ENCODE measurements at places on chromosomes 6 and 20.

DNA sequence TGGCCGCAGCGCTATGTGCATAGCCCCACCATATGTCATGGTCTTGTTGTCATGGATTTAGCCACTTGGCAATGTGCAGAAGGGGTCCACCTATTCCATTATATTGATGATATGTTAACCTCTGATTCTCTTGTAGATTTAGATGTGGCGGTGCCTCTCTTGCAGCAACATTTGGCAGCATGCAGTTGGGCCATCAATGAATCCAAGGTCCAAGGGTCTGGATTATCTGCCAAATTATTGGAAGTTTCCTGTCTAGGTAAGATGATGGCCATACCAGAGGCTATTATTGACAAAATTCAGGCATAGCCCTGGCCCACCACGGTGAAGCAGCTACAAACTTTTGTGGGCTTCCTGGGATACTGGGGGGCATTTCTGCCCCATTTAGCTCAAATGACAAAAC lies 31.4 kb downstream of the HDDC2 start:
- no peak for DNase-seq

- DNase-seq = peak; percentile 4
These were observed 67.0 kb downstream of the TNFRSF21 start for GRCh38 chr6:47242483-47243386.

DNA sequence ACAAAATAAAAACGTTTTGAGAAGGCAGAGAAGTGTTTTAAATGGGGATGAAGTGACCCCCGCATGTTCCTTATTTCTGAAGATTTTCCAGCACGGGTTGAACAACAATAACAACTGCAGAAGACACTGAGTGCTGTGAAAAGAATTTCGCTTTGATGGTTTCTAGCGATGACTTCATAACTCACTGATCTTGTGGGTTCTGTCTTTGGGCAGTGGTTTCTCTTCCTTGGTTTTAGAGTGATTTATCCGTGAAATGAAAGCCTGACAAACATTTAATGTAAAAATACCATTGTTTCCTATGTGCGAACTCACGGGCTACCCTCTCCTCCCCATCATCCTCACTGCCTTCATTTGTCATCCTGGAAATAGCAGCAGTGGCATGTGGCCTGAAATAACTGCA lies 793.9 kb downstream of the QKI start:
- DNase-seq = no peak

GRCh38 chr6:65776332-65776731 lies 69.3 kb upstream of the EYS start:
- DNase-seq = no peak

- DNase-seq = no peak
These were observed 802.9 kb downstream of the MAFB start for GRCh38 chr20:39885975-39886649.

GRCh38 chr6:52333840-52334200 lies 28.1 kb upstream of the PAQR8 start:
- DNase-seq = no peak

GRCh38 chr6:26195924-26196845 lies 109.0 kb downstream of the HFE start:
- no peak for DNase-seq

DNA sequence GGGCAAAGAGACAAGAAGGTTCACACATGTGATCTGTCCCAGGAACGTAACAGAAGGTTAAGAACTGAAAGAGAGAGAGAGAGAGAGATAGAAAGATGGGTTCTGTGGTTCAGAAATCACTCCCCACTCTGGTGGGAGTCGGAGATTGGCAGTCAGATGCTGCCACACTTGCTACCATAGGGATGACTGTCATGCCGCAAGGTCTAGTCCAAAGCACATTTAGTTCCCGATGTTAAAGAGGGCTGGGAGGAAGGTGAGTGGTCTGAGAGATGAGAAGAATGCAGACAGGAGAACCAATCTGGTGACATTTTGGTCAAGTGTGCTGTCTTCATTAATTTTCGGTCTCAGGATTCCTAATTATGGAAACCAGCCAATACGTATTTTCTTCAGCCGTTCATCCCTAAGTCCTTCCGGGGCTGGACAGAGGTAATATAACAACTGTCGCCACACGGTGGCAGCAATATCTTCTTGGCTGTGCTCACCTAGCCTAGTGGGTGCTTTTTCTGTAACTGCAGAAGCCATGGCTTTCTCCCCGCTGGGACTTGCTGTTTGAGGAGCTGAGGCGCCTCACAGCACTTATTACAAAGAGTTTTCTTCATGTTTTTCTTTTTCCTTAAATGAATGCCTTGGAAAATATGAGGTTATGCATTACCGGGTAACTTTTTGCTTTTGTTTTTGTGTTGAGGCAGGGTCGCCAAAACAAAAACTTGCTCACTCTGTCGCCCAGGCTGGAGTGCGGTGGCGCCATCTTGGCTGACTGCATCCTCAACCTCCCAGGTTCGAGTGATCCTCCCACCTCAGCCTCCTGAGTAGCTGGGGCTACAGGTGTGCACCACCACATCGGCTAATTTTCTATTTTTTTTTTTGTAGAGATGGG lies 46.0 kb downstream of the SLC35D3 start:
- peak; percentile 35 for DNase-seq

DNA sequence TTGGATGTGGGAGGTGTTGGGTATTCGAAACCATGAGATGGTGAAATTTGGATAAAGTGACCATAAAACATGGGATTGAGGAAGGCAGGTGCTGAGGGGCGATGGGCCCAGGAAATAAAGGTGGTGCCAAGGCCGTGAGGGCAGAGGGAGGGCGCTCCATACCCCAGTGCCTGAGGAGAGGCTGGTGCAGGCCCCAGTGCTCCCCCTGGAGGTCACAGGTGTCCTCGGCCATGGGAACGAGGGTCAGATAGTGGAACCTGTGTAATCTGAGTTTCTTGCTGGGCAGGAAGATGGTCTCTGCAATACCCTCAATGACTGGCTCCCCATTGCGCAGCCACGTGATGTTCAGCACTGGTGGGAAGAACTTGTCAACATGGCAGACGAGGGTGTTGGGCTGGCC lies 16.2 kb downstream of the HLA-DPB1 start:
- no peak for DNase-seq

GRCh38 chr6:98775205-98775604 lies 59.2 kb upstream of the POU3F2 start:
- DNase-seq = no peak

DNA sequence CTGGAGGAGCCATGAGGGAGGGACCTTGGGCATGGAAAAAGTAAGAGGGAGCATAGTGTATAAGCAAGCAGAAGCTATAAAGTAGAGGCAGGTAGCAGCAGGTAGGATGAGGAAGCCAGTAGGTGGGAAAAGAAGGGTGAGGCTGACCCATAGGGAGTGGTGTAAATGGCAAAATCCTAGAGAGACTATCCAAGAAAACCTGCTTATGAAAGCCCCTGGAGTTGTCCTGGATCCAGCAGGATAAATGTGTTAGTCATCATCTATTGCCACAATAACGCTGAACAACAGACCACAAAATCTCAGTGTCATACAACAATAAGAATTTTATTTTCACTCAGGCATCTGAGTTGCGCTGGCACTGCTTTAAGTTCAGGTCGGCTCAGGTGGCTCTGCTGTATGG lies 30.2 kb downstream of the CHD6 start:
- DNase-seq = no peak

- DNase-seq = peak; percentile 29
These were observed at the start of gene RRP36 for GRCh38 chr6:43021270-43022047. Gene RRP36, plus strand, starts transcription at chr6:43021623. Its CDS starts 32 bp downstream, at chr6:43021655.

- DNase-seq = no peak
These were observed 4.9 kb upstream of the DLL1 start for GRCh38 chr6:170295510-170296422.

GRCh38 chr20:49037962-49038387 lies 8.1 kb upstream of the CSE1L start:
- DNase-seq = no peak

DNA sequence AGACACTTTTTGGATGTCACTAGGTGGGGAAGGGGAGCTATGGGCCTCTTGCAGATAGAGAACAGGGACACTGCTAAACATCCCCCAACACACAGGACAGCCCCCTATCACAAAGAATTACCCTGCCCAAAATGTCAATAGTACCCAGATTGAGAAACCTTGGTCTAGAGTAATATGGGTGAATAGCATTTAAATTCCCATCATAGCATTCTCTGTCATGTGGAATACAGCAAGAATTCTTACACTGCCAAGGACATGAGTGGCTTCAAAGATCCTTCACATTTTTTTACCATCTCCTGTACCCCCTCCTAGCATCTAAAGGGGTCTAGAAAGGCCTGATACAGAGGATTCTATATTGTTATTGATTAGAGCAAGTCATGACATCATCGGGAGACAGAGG lies 83.1 kb upstream of the SSTR4 start:
- no peak for DNase-seq

- no peak for DNase-seq
These were observed 480.0 kb upstream of the JAG1 start for GRCh38 chr20:11153819-11154218.

- DNase-seq = no peak
These were observed 29.7 kb downstream of the AKAP12 start for GRCh38 chr6:151269321-151269995.

- no peak for DNase-seq
These were observed 67.1 kb downstream of the EDN1 start for GRCh38 chr6:12356983-12357972.

DNA sequence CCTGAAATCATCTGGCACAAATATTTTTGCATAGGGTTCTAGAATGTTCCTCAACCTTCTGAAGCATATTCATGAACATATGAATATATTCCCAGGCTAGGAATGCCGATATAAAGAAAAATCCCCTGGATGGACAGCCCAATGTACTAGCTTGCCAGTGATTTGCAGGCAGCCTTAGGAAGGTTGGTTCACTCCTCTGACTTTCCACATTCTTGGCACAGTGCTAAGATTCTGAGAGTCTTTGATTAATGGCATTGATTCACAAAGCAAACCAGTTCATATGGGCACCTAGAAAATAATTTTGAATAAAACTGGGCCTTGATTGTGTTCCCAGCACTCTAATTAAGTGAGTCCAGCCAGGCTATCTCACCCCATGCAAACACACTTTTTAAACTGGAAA lies 56.9 kb upstream of the ENPP4 start:
- DNase-seq = no peak

- DNase-seq = no peak
These were observed 481.1 kb downstream of the BMP2 start for GRCh38 chr20:7248281-7249201.

DNA sequence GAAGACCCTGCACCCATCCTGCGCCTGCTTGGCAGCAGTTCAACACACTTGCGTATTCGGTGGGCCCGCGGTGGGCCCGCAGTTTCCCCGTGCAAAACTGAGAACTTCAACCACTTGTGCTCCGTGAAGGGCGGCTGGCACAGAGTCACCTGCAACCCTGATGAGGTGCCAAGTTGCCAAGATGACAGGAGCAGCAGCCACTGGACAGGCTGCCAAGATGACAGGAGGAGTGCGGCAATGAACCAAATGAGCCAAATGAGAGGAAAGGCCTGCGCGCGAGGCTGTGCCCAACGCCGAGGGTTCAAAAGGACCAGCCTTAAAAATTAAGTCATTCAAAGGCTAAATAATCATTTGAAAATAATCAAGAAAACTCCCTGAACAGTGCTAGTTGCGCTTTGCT lies 20.1 kb downstream of the DIDO1 start:
- DNase-seq = no peak

- no peak for DNase-seq
These were observed 33.0 kb downstream of the PYGB start for GRCh38 chr20:25280574-25281535.

DNA sequence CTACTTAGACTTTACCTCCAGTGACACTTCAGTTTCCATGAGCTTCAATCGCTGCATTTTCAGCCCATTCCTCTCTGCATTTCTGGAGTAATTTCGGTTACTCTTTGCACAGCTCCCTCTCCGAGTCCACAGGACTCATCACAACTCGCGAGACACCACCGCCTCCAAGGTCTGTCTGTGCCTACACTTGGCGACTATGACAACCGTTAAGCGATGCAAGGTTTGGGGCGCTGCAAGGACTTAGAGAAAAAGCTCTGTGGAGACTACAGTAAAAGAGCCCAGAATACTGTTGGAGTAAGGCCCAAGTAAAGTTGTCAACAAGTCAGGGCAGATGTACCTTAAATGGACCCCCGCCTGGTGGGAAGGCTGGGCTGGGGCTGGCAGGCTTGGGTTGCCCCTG lies 95.7 kb upstream of the RPS6KA2 start:
- no peak for DNase-seq

GRCh38 chr6:24908650-24909035 lies 27.1 kb downstream of the RIPOR2 start:
- no peak for DNase-seq

DNA sequence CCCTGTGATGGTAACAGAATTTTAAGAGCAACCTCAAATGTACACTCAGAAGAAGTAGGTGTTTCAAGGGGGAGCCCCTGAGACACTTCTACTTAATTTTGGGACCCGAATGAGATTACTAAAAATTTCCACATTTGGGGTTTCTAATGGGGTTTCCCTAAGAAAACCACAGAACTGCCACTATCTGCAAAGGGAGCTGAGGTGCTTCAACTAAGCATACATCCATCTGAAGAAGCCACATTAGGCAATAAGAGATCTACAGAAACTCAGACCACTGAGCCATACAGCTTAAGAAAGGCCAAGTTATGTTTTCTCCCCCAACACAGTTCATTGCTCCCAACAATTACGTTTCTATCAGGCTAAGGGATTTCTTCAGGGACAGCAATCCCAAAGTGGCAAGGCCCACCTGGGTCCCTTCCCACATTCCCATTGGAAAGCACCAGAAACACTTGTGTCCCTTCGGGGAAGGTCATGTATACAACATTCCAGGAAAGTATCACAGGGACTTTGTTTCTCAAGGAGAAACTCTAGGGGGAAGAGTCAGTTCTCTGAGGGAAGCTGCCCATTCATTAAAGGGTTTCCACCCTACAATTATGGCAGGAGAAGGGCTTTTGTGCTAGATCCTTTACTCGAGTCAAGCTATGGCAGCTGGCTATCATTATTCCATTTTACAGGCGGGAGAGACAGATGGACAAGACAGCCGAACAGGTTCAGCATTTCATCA lies 5.0 kb downstream of the BCL2L1 start:
- no peak for DNase-seq

DNA sequence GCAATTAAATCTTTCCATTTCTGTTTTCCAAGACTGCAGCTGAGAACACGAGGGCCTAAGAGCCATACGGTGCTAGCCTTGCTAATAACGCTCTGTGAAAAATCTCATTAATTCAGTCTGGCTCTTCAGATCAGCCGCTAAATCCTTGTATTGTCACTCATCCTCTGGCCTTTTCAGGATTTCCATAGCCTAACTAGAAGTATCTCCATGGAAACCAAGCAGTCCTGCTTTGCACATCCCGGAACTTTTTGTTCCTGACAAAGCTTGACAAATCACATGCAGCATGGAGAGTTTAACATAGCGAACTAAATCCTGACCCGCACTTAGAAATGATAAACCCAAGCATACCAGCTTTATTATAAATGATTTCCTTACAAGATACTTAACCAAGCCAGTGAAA lies 383.7 kb downstream of the CD83 start:
- DNase-seq = no peak

DNA sequence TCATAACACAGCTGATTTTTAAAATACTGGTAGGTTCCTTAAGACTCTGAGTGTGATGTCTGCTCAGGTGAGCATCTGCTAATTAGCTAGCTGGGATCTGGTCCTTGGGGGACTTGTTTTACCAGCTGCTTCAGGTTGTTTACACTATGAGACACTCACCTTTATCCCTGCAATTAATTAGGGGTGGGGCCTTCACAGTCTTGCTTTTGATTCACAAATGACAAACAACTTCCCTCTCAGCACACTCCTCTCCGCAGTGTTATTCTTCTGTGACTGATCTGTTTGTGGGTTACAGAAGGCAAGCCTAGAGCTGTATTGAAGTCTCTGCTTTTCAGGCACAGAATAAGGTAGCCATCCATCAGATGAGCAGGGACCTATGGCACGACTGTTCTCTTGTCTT lies 62.0 kb upstream of the CD83 start:
- DNase-seq = no peak

Measured in stimulated activated CD4-positive, alpha-beta T cell treated with anti-CD3 and anti-CD28 coated beads, Interleukin-1b, Interleukin-23, amount 100 ng/mL, for 1 hour (primary cell).